ENCODE measurements at places on chromosomes 11 and 22.

- DNase-seq = no peak
Measured at GRCh38 chr11:10117709-10118351, 176.2 kb downstream of the SBF2 start.

- no peak for DNase-seq
Measured at GRCh38 chr11:86161336-86161735, 83.2 kb upstream of the EED start.

DNA sequence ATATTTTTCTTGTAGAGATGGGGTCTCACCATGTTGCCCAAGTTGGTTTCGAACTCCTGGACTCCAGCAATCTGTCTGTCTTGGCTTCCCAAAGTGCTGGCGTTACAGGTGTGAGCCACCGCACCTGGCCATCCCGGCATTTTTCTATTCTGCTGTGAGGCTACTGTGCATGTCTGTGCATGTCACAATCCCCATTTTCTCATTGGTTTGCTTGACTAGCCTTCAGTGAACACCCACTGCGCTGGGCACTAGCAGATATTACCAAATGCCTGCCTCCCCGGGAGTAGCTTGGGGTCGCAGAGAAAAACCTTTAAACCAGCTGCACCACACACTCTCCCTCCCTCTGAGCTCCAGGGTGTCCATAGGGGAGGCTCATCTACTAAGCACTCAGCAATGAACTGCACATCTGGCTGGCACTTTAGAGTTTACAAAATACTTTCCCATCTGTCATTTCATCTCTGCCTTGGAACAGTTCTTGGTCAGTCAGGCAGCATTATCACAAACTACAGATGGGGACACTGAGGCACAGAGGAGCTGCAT lies 4.9 kb downstream of the CSNK1E start:
- DNase-seq = no peak

GRCh38 chr22:33337524-33337923 lies 279.3 kb upstream of the SYN3 start:
- no peak for DNase-seq

DNA sequence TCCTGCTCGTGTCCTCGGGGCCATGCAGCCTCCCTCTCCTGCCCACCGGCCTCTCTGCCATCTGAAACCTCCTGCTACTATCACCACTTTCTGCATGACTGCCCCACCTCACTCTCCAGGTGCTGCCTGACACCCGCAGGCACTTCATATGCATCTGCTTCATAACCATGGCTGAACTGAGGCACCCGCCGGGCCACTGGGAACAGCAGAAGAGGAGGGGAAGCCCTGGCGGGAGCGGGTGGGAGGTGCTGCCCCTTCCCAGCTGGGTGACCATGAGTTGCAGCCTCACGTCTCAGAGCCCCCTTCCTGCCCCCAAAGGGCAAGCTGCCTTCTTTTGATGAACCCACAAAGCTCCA lies 21.7 kb upstream of the PICK1 start:
- DNase-seq = no peak

DNA sequence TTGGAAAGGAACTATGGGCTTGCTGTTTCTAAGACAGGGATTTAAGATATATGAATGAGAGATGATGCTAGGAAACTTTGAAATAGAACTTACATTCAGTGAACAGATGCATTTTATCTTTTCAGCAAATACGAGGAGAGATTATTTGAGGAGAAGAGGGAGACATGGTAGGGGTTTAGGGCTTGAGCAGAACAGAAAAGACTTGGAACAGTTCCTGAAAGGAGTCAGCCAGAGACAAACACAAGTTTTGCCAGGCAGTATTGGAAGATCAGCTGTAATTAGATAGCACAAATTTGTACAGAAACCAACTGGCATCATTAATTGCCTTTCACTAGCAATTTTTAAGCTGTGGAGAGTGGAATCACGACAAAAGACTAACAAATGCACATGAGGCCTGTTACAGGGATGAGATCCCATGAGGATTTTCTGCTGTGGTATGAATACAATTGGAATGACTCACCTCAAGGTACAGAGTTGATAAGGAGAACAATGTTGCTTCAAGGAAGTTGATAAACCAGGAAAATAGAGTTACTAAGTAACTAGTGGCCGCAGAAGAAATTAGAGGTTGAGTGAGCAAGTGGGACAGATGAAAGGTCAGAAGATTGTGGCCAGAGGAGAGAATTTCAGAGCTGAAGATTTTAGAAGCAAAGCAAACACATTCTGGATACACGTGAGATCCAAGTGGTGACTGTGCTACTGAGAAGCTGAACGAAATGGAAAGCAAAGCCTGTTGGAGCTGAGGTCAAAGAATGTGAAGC lies 67.9 kb downstream of the CYB5R2 start:
- no peak for DNase-seq

DNA sequence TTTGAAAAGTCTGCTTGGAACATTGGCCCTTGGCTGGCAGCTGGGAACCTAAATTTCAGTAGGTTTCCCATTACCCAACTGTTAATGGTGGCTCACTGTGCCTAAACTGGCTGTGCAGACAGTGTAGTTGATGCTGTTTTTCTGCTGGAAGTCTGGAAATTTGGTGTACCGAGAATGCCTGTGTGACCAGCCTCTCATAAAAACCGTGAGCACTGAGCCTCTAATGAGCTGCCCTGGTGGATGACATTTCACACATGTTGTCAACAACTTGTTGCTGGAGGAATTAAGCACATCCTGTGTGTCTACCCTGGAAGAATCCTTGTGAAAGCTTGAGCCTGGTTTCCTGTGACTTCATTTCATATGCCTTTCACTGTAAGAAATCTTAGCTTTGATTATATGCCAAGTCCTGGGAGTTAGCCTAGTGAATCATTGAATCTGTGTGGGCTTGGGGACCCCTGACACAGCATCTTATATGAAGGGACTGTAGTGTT lies 131.1 kb downstream of the LDLRAD3 start:
- DNase-seq = no peak

DNA sequence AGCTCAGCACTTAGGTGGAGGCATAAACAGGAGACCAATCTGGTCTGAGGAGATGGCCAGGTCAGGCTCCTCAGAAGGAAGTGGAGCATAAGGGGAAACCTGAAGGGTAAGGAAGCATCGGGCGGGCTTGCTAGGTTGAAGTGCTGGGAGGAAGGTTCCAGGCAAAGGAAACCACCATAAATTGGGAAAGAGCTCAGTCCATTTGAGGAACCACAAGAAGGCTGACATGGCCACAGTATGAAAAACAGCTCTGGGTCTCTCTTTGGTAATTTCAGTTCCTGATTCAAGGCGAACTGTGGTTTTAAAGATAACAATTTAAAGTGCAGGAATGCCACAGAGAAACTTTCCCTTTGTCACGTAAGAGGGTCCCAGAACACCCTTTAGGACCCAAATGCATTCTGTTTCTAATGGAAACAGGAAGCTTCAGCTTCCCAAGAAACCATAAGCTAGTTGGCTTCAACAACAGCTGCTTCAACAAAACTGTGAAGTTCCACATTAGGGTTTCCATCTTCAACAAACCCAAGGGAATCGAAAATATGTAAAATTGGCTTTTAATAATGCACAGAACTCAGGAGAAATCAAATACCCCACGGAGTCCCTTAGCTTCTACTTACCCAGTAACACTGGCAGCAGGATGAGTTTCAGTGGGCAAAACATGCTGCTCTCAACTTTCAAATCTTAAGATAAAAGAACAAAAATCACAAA lies 10.4 kb downstream of the JAML start:
- no peak for DNase-seq

DNA sequence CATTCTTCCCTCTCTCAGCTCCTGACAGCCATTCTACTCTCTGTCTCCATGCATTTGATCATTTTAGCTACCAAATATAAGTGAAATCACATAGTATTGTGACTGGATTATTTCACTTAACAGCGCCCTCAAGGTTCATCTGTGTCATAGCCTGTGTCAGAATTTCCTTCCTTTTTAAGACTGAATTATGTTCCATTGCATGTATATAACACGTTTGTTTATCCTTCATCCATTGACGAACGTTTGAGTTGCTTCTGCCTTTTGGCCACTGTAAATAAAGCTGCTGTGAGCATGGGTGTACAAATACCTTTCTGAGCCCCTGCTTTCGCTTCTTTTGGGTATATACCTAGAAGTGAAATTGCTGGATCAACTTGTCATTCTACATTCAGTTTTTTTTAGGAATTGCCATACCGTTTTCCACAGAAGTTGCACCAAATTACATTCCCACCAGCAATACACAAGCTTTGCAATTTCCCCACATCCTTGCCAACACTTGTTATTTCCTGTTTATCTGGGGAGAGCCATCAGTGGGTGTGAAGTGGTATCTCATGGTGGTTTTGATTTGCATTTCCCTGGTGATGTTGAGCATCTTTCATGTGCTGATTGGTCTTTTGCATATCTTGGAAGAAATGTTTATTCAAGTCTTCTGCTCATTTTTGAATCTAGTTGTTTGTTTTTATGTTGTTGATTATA lies 17.5 kb downstream of the GLB1L2 start:
- no peak for DNase-seq

GRCh38 chr11:61650781-61651571 lies 29.2 kb upstream of the DAGLA start:
- no peak for DNase-seq

GRCh38 chr11:116605543-116606459 lies 167.0 kb downstream of the BUD13 start:
- no peak for DNase-seq

DNA sequence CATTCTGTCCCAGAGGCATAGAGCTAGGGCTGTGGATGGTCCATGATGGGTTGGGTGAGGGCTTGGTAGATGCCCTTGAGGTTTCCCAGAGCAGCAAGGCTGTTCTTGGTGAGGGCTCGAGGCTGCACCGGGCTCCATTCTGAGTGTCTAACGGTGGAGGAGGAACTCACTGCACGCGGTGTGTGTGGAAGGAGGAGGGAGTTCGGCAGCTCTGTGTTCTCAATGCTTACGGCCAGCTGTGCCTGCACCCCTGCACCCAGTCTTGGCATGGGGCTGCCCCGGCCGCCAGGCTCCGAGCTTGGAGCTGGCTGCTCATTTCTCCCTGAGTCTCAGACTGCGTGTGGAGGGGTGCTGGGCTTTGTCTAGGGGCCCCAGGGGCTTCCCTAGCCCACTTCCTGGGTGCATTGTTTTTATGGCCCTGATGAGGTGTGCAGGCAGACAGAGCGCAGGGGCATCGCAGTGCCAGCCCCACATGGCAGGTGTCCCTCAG lies 1247.1 kb downstream of the BRD1 start:
- DNase-seq = no peak

DNA sequence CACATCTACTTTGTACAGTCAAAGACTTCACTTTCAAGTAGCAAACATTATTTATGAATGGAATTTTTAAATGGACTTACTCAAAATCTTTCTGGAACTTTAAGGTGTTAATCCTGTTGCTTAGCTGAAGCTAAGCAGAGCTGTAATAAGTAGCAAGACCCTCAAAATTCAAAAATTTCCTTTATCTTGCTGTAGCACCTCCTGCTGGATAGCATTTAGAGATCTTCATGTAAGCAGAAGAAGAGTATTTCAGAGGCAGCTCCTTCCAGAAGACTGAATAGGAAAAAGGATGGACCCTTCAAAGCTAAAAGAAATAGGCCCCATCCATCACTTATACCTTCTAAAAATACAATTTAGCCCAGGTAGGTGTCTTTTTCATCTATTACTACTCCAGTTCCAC lies 3.4 kb downstream of the PHF21A start:
- no peak for DNase-seq

DNA sequence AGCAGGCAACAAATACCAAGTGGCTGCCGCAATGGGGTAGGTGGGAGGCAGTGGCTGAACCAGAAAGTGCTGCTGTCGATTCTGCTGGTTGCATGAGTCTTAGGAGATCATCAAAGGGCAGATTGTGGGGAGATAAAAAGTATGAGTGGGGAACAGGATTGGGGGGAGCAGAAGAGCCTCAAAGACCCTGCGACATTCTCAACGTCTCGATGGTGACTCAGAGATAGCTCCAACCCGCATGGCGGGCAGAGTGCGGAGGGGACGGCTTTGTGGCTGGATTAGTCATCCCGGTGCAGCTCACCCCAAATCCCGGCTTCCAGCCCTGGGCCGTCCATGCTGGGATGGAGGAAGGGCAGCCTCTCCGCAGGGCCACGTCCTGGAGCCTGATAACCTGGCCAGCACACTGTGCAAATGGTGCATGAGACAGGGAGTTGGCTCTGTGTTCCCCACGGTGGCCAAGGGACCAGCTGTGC lies 11.6 kb upstream of the RTN4R start:
- no peak for DNase-seq

- DNase-seq = no peak
Measured at GRCh38 chr11:665704-666281, 28.7 kb downstream of the DRD4 start.

- no peak for DNase-seq
Measured at GRCh38 chr22:35598396-35598710, 18.8 kb downstream of the MB start.

GRCh38 chr11:121654843-121655536 lies 202.2 kb upstream of the SORL1-AS1 start:
- no peak for DNase-seq

DNA sequence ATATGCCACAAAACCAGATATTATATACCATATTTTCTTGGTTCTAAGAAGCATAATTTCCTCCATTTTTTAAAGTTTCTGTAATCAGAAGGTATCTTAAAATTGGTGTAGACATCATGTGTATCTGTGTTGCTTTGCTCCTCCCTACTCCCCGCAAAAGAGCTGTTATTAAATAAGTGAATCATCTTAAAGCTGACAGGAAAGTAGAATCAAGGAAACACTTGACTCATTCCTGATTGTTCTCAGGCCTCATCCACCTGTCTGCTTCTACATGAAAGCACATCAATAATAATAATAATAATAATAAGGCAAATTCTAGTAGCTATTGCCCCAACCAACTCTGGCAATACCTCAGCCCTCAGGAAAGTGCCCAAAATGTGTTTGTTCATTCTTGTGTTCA lies 26.2 kb upstream of the GUCY1A2 start:
- DNase-seq = no peak

GRCh38 chr22:20531404-20532201 lies 24.2 kb downstream of the MED15 start:
- DNase-seq = no peak

DNA sequence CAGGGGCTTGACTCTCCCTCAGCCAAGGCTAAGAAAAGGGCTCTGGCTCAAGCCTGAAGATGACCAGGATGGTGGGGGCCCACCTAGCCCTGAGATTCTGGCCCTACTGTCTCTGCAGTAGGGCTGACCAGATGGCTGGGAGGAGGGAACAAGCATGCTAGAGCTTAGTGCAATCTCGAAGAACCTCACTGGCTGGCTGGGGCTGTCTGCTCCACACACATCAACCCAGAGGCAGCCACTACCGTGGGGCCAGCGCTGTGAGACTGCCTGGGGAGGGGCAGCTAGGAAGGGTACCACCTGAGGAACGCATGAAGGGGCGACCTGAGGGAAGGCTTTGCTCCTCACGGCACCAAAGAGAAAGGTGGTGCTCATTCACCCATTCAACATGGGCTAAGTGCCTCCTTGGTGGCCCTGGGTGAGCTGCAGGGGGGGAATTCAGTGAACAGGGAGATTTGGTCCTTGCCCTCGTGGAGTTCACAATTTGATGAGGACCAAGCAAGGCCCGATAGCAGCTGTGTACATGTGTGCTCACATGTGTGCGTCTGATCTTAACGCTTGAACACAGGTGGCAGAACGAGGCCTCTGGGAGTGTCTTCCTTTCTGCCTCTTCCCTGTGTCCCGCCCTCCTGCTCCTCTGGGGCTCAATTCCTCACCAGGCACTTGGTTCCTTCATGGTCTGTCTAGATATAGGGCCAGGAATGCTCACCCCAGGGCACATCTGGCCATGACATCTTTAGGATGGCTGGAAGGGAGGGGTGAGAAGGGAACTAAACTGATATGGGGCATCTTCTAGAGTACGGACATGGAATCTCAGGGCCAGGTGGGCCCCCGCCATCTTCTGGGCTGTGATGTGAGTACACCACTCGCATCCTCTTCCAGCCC lies 102.3 kb upstream of the PITPNB start:
- DNase-seq = no peak
